SHP77 (cell line): ENCODE measurements at places on chromosomes 3 and 15.

DNA sequence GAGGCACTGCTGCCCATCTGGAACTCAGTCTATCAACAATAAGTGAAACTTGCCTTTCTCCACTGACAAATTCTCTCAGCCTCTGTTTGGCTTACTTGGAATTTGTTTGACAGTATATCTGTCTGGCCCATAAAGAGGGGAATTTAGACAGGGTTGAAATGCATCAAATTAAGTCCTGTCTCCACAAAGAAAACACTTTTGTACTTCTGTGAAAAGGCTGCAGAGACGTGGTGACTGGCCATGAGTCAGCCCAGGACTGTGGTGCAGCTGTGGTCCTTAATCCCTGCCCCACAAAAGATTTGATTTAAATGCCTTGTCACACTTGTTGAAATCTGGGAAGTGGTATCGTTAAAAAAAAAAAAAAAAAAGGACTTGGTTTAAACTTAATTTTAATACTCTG, 47.5 kb downstream of the RYR3 start:
- DNase-seq: no peak

DNA sequence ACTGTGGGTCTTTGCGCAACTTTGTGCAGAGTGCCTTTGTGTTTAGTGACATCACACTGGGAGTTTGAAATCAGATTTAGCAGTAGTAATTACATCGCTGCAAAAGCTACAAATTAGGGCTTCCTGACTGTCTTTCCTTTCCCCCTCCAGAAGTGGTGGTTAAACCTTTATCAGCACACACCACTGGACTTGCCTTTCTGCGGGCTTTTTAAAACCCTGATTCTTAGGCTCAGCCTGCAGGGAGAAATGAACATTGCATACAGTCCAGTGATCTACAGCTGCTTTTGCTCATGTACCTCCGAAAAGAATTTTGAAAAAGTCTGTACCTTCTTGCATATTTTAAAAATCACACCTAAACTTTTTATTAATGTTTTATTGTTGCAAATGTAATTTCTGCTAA, 219.7 kb upstream of the NAALADL2 start:
- DNase-seq: no peak

DNA sequence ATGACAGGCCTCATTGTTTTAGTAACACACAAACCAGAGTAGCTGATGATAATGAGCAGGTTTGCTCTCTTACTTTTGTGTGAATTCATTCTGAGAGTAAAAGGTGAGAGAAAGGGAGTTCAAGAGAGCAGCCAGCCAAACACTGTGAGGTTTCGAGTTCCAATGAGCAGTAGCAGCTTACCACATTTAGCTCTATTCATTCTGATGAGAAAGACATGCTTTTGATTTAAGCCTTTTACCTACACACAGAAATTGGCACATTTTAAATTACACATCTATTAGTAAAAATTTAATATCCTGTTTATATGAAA, 28.0 kb downstream of the GLDN start:
- DNase-seq: no peak

- peak; percentile 82 for DNase-seq
Observed at GRCh38 chr15:64809649-64810496, 15.6 kb downstream of the PIF1 start.

DNA sequence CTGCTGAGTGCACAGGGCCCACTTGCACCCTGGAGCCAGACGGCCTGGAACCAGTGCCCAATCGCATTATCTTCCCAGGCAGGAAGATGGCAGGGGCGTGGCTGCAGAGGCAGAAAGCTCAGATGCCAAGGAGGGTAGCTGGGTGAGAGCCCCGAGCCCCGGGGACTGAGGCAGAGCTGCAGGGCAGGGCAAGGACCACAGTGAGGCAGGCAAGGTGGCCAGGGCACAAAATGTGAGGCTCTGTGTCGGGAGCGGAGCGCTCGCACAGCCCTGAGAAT, 1.6 kb upstream of the CCDC33 start:
- no peak for DNase-seq

DNA sequence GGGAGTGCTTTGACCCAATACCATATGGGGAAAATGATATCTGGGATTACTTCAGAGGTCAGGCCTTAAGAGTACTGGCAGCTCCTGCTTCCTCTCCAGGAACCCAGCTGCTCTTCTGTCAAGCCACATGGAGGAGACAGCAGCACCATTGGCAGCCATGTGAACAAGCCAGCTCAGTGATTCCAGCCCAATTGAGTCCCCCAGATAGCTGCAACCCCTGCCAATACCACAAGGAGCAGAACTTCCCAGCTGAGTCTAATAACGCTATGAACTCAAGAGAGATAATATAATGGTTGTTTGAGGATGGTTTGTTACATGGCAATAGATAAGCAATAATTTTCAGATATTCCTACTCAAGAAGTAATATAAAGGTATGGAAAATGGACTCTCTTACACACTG, 126.8 kb upstream of the CPNE4 start:
- DNase-seq: no peak
